Vagina (tissue), 2 donors: ENCODE measurements at places on chromosomes 1 and 21.

DNA sequence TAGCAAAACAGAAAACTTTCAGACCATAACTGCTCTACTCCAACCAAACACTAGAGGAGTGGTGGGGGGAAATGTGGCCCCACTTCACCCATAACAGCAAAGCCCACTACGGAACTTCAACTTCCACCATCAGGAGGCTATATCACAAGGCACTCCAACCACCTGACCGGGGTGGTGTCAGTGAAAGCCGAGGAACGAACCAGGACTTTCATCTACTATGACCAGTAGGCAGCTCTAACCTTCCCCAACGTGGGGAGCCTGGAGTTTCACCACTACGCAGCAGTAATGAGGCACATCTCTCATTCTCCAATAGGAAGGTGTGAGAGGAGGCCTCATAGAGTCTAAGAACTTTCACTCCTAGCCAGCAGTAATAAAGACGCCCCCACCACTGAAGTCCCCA, 42.4 kb upstream of the ATP1B1 start:
- DNase-seq: no peak

DNA sequence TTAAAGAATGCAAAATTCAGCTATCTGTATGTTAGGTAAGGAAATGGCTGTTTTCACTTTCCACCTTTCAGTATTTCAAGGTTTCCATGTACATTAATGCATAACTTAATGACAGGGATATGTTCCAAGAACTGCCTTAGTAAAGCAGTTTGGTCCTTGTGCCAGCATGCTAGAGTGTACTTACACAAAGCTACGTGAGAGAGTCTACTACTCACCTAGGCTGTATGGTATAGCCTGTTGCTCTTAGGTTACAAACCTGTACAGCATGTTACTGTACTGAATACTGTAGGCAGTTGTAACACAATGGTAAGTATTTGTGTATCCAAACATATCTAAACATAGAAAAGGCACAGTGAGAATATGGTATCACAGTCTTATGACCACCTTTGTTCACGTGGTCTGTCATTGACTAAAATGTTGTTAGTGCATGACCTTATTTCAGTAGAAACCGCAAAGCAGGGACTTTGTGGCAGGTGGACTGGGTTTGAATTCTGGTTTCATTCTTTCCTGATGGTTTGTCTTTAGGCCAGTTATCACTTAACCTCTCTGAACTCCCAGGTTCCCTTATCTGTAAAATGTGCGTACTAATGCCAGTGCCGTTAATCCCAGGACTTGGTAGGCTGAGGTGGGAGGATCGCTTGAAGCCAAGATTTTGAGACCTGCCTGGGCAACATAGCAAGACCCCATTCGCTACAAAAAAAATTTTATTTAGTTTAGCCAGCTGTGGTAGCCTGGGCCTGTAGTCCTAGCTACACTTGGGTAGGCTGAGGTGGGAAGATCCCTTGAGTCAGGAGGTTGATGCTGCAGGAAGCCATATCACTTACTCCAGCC, 4.9 kb downstream of the SMYD2 start:
- DNase-seq: no peak

DNA sequence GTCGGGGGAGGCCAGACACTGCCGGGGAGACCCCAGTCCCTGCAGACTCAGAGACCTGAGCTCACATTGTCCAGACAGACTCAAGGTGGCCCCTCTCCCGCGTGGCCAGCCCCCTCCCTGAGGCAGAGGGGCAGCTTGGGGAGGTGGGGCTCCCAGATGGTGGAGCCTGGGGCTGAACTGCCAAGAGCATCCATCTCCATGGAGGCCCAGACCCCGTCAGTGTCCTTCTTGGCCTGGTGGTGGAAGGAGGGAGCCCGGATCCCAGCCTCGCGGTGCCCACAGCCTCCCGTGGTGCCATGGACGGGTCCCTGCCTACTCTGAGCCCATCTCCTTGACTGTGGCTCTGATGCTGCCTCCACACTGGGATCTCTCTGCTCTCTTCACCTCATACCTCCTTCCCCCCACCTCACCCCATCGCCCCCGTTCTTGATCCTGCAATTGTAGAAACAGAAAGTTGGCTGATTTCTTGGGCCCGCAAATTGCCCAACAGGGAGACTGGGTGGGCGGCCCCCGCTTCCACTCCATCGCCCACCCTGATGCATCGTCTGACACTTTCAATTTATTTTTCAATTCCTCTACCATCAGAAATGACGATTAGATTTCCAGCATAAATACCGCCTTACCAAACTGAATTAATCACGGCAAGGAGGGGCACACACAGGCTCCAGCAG, 348.9 kb downstream of the MATN1 start:
- peak; percentile 87 for DNase-seq

DNA sequence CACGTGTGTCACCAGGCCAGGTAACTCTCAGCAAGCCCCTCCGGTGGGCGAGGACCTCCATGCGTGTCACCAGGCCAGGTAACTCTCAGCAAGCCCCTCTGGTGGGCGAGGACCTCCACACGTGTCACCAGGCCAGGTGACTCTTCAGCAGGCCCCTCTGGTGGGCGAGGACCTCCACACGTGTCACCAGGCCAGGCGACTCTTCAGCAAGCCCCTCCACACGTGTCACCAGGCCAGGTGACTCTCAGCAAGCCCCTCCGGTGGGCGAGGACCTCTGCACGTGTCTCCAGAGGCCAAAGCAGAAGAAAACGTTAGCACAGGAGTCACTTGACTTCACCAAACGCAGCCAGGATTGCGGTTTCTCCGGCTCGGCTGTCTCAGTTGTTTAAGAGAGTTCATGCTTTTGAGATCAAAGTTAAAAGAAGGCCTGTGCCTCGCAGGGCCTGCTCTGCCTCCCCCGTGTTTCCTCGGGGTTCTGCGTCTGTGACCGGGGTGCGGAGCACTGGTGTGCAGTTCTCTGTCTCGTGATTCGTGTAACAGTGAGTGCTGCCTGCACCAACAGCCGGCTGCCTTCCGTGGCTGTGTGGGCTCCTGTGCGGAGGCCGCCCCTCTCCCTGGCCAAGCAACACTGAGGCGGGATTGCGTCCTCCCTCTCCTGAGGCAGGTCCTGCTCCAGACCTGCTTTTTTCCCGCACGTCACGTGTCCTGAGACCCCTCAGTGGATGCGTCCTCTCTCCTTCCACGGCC, 56.6 kb downstream of the PRKCZ start:
- DNase-seq: no peak

DNA sequence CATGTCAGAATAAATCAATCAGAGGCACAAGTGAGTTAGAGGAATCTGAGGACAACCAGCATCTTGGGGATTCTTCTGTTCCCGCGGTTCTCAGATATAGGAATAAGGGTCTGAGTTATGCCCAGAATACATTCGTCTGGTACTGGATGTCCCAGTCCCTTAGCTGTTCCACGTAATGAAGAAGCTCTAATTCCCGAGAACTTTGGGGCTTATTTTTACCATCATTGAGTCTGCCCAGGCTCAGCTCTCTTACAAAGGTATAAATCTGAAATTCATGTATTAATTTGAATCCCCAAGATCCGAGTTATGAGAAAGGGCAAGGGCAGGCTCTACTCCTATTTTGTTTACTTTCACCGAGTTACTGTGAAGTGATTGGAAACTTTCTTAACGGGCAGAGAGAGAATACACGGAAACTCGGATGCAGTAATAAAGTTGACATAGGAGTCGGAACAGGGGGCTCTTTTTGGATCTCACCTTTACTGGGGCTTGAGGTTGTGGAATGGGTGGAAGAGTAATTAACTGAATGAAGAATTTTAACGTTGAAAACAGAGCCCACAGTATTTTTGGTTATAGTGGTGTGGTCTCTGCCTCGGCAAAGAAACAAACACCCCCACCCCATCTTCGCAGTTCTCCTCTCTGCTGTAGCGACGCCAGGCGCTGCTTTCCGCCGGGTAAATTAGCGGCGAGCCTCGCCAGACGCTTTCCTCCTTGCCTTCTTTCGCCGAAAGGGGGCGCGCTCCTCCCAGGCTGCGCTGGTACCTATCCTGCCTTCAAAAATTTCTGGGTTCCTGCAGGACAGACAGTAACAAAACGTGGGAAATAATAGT, 7.1 kb downstream of the PRRX1 start:
- DNase-seq: no peak

DNA sequence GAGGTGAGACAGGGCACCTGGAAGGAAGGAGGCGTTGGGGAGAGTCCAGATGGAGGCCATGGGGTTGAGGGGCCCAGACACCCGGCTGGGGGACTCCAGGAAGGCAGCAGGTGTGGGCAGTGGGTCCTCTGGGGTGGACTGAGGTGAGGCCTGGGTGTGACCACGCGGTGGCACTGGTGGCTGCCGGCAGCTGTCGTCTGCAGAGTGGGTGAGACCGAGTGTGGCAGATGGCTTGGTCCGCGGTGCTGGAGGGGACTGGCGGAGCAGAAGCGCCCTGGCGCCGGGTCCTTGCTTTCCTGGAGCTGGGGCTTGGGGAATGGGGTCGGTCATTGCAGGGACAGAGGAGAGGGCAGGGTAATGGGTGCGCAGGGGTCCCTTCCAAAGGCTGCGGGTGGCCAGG, 12.5 kb downstream of the AGRN start:
- DNase-seq: no peak
